NCI-H524 (cell line): ENCODE measurements at places on chromosomes 12 and 14.
A peak's percentile ranks its signal among the peaks of the same experiment; 100 is the strongest.

- DNase-seq, result no peak
Measured at GRCh38 chr12:107145397-107145796, 52.0 kb upstream of the CRY1 start.

DNA sequence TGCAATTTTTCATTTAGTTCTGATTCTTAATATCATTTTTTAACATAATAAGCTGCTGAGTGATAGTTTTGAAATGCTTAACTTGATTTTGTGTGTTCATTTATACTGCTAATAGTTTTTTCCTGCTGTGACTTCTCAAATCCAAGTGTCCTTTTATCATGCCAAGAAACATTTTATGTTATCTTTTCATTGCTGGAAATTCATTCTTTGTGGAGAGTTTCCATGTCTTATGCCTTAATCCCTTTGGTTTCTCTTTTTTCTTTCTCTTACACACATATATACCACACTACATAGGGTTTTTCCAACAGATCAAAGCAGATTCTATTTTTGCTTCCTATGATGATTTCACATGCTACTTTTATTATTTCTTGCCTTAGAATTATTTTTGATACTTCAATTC, 981.1 kb downstream of the SLC6A15 start:
- no peak for DNase-seq

DNA sequence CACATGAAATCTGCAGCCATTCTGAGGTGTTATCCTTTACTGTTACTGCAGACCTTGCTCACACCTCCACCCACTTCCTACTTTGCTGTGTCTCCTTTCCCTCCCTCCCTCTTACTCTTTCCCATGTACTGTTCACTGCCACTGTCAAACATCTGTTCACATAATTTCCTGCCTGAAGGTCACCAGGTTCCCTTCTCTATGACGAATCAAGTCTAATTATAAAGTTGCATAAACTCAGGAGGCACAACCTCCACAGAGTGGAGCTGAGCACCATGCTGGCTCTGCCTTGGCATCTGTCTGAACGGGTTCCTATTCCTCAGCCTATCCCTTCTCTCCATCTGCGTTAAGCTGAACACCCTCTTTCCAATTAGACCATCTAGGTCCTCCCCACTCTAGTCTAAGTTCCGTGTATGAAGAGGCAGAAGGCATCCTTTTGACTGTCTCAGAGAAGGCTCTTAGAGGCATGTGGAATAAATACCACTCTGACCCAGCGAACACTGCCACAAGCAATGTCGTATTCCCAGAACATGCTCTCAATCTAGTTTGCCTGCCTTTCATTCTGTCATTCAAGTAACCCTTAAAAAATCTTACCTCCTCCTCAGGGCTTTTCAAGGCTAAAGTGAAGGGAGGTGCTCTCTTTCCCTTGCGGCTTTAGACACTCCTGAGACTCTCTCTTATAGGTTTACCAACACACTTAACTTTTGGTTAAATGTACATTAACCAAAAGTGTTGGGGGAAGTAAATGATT, 48.7 kb downstream of the ACADS start:
- DNase-seq, result peak; percentile 43

GRCh38 chr12:121114019-121114639, 18.5 kb upstream of the P2RX7 start:
- DNase-seq, result no peak

- DNase-seq, result peak; percentile 93
Measured at GRCh38 chr12:119006746-119007145, 25.4 kb downstream of the SRRM4 start.

- DNase-seq, result no peak
Measured at GRCh38 chr14:99909513-99910064, 116.4 kb downstream of the EML1 start.

GRCh38 chr14:87732562-87732961, 260.4 kb downstream of the GALC start:
- no peak for DNase-seq

- DNase-seq, result no peak
Measured at GRCh38 chr12:9793779-9794395, 33.2 kb upstream of the CD69 start.

GRCh38 chr14:44700694-44701093, 193.6 kb upstream of the FSCB start:
- DNase-seq, result no peak

DNA sequence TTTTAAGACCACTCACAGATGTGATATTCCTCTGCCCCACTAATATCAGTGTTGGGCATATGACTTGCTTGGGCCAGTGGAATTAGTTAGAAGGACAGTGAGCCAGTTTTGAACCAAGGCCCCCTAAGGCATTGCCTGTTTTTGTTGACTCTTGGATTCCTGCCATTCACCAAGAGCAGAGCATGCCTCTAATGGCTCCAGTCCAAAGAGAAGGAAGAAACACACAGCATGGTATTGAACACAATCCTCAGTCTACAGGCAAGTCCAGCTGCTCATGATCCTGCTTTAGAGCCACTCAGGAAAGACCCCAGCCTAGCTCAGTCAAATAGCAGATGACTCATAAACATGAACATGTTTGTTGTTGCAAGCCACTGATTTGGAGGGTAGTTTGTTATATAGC, 1201.5 kb downstream of the BCL11B start:
- no peak for DNase-seq

DNA sequence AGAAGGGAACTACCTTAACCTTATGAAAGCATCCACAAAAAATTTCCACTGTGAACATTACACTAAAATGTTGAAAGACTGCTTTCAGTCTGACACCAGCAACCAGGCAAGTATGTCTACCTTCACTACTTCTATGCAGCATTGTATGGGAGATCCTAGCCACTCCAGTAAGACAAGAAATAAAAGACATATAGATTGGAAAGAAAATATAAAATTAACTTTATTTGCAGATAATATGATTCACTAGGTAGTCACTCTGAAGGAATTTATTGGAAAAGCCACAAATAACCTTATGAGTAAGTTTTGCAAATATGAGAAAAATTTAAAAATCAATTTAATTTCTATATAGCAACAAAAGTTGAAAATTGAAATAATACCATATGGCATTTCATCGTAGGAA, 172.0 kb downstream of the RERGL start:
- DNase-seq, result no peak

GRCh38 chr14:100765296-100765695, 38.6 kb downstream of the DLK1 start:
- DNase-seq, result no peak

DNA sequence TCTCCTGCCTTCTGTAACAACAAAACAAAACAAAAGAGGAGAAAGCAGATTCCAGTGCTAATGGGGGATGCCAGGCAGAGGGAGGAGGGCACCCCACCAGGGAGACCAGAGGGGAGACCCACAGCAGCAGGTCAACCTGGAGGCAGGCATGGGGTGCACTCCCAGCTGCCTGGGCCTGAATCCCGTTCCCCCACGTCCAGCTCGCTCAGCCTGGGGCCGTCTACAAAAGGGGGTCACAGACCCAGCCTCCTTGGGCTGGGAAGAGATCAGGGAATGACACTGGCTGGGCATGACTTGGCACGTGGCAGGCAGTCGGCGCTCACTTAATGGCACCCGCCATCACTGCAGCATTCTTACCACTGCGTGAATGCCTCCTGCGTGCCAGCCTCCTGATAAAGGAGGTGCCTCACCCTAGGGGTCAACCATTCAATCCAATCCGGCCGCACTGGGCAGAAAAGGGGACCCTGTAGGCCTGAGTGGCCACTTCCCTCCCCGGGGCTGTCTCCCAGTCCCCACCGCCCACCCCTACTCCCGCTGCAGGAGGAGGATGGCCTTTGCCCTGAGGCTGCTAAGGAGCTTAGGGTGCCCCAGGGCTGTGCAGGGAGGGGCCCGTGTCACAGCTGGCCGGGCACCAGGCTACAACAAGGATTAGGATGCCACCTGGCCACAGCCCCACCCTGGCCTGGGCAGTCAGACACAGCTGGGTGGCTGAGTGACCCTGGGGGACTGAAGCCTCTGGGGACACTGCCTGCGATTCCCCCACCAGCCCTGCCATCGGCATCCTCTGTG, 87.5 kb downstream of the NCOR2 start:
- DNase-seq, result peak; percentile 78

GRCh38 chr12:126218697-126219096, 1153.5 kb downstream of the AACS start:
- DNase-seq, result no peak

DNA sequence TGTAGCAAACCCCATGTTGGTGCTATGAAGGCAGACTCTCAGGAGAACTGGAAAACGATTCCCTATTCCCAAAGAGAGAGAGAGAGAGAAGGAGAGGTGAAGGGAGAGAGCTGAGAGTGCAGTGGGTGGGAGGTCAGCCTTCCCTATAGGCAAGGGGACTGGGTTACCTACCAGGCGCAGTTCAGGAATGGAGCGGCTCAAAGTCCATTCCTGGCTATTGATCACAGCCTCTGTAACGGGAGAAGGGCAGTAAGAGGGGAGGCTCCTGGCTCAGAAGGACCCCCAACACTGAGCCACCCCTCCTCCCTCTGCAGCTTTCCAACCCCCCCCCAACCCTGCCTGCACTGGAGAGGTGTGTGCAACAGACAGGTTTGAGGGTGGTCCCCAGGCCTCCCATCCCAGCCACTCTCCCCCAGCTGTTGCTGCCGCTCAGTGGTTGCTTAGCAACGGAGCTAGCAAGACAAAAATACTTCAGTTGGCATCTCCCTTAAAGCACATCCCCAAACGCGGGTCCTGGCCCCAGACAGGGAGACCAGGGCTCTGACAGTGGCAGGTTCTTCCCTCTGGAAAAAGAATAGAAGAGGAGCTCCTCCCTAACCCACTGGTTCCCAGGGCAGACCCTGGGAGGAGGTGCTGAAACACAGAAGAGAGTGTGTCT, 3.2 kb downstream of the AGAP2 start:
- DNase-seq, result peak; percentile 79

GRCh38 chr14:100708425-100709288, 18.0 kb upstream of the DLK1 start:
- DNase-seq, result peak; percentile 42

DNA sequence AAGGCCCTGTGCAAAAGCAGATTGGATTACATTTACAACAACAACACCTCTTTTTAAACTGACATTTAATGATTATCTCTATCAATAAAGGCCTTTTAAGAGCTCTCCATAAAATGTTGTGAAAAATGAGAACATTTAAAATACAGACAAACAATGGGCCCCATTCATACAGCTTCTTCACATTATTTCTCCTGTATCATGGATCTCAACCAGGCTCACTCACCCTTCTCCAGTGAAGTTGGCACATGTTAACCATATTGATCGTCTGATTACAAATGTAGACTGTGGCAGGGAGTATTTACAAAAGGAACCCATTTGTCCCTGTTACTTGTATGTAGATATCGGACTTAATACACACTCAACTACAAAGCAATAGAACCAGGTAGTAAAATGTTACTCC, 220.2 kb upstream of the BTG1 start:
- DNase-seq, result no peak

DNA sequence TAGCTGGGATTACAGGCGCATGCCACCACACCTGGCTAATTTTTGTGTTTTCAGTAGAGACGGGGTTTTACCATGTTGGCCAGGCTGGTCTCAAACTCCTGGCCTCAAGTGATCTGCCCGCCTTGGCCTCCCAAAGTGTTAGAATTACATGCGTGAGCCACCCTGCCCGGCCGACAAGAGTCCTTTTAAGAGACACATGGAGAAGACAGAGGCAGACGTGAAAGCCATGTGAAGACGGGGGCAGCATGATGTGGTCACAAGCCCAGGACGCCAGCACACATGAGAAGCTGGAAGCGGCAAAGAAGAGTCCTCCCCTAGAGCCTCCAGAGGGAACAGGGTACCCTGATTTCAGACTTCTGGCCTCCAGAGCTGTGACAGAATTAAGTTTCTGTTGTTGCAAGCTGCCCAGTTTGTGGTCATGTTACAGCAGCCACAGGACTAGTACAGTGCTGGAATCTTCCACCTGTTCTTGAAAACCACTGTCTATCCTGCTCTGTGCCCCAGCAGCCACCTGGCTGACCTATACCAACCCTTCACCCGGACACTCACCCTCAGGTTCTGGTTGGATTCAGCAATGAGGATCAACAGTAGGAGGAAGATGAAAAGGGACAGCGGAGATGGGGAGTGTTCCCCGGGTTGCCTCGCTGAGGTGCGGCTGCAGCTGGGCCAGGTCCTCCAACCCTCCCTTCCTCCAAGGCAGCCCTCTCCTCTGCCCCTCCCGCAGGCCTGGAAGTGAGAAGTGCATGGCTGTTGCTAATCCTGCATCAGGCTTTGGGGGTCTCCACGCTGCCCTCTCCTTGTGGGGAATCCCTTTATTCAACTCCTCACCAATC, 16.9 kb downstream of the VPS37B start:
- DNase-seq, result no peak

- no peak for DNase-seq
Measured at GRCh38 chr14:70183991-70184390, 4.8 kb downstream of the SLC8A3 start.

- peak; percentile 43 for DNase-seq
Measured at GRCh38 chr14:26926585-26926984, 328.8 kb upstream of the NOVA1 start.

DNA sequence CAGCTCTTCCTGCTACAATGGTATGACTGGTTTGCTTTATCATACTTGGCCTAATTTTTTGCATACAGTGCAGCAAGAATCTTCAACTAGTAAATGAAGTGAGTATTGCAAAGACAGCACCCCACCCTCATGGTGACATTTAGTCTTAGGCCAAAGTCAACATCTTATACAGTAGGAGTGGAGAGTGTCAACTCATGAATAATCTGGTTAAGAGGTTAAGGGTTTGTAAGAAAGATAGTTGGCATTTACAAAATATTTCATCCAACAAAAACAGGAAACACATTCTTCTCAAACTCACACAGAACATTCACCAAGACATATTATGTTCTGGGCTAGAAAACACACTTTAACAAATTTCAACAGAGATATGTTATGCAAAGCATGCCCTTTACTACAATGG, 2.2 kb upstream of the OAS1 start:
- no peak for DNase-seq

GRCh38 chr12:14613718-14614117, 46.0 kb upstream of the PLBD1 start:
- DNase-seq, result no peak

- DNase-seq, result no peak
Measured at GRCh38 chr14:67663633-67664032, 10.8 kb downstream of the VTI1B start.

- DNase-seq, result no peak
Measured at GRCh38 chr12:1330477-1330827, 263.9 kb downstream of the FBXL14 start.

- DNase-seq, result peak; percentile 78
Measured at GRCh38 chr12:51823875-51824565, 24.5 kb downstream of the FIGNL2 start.

GRCh38 chr14:24432259-24433131, 2.7 kb downstream of the KHNYN start:
- DNase-seq, result no peak
